ENCODE measurements at places on chromosomes 11 and 22.

DNA sequence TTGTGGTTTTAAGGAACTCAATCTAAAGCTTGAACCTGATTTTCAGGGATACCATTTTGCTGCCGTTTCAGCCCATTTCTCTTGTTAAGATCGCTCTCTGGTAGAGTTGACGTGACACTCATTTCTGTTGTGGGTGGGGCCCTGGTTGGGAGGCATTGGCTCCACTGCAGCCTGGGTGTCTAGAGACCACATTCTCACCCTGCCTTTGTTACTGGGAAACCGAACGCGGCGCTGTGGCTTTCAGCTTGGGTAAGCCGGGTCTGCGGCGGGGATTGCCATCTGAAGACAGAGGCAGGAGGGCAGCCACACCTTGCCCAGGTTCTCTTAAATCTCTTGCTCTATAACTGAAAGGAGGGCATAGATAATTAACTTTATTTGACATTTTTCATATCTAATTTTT, 3.2 kb downstream of the EHF start:
- DNase-seq, result no peak

DNA sequence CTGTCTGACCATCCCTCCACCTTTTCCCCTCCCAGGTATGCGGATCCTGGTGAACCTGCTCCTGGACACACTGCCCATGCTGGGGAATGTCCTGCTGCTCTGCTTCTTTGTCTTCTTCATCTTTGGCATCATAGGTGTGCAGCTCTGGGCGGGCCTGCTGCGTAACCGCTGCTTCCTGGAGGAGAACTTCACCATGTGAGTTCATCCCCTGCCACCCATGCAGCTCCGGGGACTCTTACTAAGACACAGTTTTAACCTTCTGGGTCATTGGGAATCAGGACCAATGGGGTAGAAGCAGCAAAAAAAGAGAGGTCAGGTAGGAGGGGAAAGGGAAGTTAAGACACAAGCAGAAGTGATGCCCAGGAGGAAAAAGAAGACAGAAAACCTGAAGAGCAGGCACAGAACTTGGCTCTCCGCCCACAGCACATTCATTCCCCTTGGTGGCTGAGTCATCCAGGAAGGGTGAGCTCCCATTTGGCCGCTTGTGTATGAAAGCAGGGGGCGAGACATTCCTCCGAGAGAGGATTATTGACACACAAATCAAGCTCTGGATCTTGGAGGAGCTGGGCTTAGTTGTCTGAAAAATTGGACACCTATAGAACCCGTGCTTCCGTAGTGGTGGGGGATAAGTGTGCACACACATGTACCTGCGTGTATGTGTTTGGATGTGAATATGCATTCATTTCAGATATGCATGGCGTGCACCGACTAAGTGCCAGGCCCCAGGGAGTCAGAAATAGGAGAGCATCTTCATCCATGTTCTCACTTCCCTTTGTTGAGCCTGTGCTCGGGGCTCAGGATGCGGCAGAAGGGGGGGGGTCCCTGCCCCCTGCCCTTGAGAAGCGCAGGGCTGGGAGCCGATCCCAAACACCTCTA, 64.2 kb downstream of the CACNA1I start:
- peak; percentile 59 for DNase-seq

DNA sequence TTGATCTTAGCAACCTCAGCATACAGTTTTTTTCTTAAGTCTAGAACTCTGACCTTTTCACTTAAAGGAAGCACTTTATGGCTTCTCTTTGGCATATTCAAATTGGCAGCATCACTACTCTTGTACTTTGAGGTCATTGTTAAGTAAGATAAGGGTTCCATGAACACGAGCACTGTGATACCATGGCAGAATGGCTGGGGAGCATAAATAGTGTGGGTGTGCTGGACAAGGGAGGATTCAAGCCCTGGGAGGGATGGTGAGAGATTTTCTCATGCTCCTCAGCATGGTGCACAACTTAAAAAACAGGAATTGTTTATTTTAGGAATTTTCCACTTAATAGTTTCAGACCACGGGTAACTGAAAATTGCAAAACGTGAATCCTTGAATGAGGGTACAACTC, 111.4 kb downstream of the ATXN10 start:
- no peak for DNase-seq

GRCh38 chr11:69986830-69987229, 91.3 kb upstream of the ANO1 start:
- no peak for DNase-seq

GRCh38 chr22:49509016-49509415, 318.7 kb downstream of the BRD1 start:
- no peak for DNase-seq

DNA sequence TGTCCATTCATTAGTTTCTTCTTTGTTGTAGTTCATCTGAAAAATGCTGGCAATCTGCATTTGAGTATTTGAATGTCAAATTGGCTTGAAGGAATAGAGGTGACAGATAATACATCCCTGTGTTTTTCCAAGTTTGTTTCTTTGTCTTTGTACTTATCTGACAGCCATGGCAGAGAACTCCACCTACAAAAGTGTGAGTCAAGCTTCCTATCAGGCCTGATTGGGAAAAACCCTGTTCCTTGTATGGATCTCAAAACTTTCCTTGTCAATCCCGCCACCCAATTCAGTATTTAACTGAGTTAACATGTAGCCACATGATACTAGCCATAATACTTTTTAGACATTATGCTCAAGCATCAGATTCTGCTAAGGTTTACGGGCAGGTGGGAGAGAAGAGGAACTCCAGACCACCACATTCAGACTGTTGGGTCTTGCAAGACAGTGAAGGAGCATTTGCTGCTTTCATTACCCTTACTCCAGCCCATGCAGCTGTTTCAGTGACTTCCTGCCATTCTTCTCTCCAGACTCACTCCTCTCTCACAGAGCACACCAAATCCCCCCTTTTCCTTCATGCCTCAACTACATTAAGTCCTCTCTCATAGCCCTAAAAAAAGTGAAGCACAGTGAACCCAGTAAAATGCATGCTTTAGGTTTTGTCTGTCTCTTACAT, 65.9 kb downstream of the BLID start:
- no peak for DNase-seq

- DNase-seq, result peak; percentile 43
Measured at GRCh38 chr11:77127235-77127911, 673 bp upstream of the MYO7A start.

GRCh38 chr22:50544746-50545253, 899 bp upstream of the KLHDC7B start:
- DNase-seq, result no peak

DNA sequence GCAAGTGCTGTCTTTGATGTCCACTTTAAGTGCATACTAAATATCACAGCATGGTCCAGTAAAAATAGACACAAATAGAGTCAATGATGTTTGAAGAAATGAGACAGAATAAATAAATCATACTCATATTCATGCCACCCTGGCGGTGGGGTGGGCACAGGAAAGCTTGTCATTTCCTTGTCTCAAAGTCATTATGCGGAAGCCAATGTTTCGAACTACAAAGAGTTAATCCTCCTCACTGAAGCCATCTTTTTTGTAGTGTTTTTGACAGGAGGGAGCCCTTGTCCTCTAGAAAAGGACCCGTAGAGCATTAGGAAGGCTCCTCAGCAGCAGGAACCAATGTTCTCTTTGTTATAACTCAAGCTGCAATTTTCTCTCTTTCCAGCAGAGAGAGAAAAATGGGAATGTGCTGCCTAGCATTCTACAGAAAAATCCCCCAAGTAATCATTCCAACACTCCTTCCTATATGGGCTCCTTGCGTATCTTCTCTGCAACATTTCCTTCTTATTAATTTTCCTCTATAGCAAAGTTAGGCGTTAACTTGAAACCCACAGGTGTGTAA, 30.6 kb downstream of the SC5D start:
- no peak for DNase-seq

GRCh38 chr22:36017651-36018091, 11.0 kb downstream of the RBFOX2 start:
- DNase-seq, result no peak

DNA sequence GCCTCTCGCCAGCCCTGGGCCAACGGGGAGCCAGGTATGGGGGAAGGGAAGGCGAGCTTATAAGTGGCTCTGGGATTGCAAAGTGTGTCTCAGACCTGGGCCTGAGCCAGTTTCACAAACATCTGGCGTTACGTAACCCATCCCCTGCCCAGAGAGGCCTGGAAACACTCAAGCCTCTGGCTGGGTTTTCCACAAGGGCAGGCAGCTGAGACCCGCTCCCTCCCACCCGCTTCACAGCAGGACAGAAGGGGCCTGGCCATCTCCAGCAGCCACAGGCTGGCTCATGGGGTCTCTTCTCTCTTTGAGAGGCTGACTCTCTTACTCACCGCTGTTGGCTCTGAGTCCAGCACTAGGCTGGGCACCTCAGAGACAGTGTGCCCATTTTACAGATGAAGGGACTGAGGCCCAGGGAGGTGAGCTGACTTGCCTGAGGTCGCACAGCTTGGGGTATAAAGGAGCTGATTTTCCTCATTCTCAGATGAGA, 44.5 kb downstream of the TRIOBP start:
- DNase-seq, result peak; percentile 100

DNA sequence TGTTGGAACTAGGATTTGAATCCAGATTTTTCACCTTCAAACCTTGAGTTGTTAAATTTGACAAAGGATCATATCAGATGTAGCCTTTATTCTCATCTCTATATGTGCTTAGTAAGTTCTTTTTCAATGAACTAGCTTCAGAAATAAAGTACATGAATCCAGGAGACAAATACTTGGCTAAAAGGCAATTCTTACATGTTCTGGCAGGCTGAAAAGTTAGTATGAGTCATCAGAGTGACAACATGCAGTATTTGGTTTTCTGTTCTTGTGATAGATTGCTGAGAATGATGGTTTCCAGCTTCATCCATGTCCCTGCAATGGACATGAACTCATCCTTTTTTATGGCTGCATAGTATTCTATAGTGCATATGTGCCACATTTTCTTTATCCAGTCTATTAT, 40.4 kb downstream of the BBOX1 start:
- DNase-seq, result no peak

DNA sequence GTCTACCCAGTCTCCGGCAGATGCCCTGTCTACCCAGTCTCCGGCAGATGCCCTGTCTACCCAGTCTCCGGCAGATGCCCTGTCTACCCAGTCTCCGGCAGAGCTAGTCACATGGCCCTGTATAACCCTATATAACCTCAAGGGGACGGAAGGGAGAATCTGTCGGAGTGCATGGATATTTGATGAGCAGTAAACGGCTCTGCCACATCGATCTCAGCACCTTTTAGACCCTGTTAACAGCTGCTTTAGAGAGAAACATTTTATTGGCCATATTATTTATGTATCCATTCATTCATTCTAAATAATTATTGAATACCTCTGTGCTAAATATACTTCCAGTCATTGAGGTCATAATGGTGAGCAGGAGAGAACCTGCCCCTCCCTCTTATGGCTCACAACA, 228.9 kb downstream of the NTM start:
- no peak for DNase-seq

DNA sequence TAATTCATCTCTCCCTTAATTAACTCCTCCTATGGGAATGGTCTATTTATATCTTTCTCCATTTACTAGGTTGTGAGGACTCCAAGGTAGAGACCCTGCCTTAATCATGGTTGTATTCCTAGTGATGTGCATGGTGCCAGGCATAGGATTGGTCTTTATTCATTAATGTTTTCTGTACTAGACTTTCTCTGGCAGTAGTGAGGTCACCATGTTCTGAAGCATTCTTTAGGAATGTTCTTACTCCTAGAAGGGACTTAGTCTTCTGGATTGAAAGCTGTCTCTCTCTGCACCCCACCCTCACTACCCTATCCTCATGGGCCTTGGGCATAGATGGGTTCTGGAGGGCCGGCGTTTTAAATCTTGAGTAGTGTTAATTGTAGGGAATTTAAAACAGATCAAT, 10.6 kb upstream of the INSC start:
- no peak for DNase-seq

GRCh38 chr11:125320347-125321076, 156.0 kb downstream of the PKNOX2 start:
- no peak for DNase-seq

- peak; percentile 61 for DNase-seq
Measured at GRCh38 chr22:30969532-30970355, 679 bp downstream of the TUG1 start.

DNA sequence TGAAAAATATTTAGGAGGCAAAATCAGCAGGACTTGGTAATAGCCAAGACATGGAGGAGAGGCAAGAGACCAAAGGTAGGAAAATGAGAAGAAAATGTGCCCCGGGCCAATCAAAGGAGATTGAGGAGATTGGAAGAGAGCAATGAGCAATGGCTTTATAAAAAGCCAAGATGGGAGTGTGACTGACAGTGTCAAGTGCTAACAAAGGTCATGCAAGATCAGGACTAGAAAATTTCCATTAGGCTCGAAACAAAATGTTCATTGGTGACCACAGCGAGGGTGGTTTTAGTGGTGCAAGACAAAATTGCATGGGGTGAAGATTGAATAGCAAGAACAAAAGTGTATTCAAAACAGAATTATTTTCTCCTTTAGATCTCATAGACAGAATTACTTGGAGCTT, 45.2 kb upstream of the TBCEL start:
- no peak for DNase-seq

DNA sequence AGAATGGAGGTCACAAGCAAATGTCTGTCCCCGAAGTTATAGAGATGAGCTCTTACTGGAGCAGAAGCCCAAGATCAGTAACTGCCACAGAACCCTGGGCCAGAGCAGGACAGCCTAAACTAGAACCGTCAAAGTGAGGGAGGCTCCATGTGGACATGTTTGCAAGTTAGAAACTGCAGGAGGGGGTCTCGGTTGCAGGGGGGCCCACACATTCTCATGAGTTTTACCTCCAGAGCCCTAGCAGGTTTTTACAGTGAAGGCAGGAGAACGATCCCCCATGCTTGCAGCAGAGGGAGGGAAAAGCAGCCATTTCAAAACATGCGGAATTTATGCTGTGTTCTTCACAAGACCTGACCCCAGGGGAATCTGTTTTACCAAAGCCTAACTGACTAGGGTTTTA, 133.5 kb upstream of the B3GAT1 start:
- DNase-seq, result no peak

GRCh38 chr11:75352588-75353206, 1.2 kb upstream of the ARRB1 start:
- DNase-seq, result no peak

- DNase-seq, result no peak
Measured at GRCh38 chr11:123718063-123718462, 23.4 kb downstream of the ZNF202 start.

DNA sequence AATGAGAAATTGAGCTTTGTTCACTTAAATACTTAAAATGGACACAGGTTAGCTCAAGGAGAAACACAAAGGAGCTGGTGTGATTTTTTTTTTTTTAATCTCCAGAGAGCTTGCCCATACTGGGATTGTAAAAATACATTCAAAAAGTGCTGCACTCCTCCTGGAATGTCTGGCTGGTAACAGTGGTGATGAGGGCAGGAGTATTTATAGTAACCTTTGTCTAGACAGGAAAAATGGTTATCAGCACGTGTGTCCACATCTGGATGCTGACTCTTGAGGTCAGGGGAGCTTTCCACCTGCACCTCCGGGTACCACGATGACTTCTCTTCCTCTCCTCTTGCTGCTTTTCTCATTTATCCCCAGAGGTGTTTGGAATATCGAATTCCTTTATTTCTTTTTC, 30.1 kb downstream of the EXT2 start:
- DNase-seq, result no peak

DNA sequence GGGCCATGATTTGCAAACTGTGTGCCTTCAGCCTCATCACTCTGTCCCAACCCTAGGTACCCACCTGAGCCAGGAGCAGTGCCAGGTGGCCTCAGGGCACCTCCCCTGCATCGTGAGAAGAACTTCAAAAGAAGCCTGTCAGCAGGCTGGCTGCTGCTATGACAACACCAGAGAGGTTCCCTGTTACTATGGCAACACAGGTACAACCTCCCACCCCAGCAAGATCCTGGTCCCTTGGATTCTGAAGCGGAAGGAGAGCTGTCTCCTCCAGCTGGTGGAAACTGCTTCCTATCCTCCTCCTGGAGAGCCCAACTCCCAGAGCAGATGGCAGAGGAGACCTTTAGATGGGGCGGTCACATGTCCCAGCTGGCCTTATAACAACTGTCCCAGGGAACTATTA, 2.9 kb downstream of the ZP1 start:
- no peak for DNase-seq

Measured in fibroblast of villous mesenchyme (primary cell).